Inflammatory macrophage treated with lipopolysaccharide for 1 hour (primary cell): ENCODE measurements at places on chromosomes 7 and 10.
A peak's percentile ranks its signal among the peaks of the same experiment; 100 is the strongest.

DNA sequence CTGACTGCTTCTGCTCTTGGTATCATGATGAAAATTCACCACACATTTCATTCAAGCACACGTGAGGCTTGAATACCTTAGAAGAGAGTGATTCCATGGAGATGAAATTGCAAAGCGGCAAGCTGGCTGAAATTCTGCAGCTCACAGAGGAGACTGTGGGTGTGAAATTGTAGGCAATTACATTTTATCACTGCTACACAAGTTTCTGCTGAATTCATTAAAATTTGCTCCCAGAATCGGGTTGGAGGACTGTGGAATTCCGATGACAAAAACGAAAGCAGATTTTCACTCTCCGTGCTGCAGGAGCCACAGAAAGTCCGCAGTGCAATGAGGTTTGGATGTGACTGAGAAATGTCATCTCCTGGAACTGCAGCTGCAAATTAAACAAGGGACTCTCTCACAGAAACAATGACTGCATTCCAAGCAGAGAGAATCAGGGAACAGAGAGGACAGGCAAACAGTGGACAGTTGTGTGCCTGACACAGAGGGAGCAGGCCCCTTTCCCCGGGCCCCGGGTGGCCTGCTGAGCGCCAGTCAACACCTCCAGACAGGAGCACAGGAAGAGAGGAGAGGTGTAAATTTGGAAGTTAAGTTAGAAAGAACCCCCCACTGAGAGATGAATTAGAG is 109.1 kb downstream of the C10orf90 start:
- no peak for DNase-seq

GRCh38 chr10:31914370-31914769 is 14.3 kb downstream of the ARHGAP12 start:
- DNase-seq = no peak

- DNase-seq = peak; percentile 54
Measured at GRCh38 chr10:122142641-122143237, 128.4 kb upstream of the BTBD16 start.

DNA sequence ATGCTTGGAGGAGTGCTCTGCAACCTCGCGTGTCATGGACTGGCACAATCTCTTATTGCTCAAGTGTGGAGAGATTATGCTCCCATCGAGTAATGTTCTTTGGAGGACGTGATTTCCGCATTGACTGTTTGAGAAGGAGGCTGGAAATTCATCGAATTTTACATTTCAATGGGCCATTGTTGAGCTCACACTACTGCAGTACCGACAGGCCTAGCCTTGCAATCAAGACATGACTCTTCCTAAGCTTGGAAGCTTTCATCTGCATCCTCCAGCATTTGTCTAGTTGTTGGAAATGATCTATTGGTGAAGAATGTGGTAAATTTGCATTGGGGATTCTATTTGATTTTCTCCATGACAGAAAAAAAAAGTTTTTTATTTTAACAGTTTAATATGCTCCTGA is 156.8 kb downstream of the FZD1 start:
- no peak for DNase-seq

DNA sequence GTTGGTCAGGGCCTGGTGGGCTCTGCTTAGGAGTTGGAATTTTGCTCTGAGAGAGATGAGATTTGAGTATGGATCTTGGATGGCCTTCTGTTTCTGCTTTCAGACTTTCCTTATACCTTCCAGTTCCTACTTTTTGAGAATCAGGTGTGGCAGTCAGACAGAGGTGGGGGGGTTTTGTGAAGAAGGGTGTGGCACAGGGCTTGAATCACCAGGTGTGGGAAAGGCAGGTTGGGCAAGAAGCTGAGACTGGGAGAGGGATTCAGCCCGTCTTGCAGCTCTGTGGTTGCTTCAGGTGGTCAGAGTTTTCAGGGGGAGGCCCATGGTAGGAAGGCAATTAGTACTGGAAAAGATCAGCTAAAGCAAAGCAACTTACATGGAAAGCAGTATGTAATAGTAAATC is 340.2 kb downstream of the LRMDA start:
- DNase-seq = no peak

- DNase-seq = no peak
Measured at GRCh38 chr7:47195641-47196040, 386.3 kb downstream of the TNS3 start.

- DNase-seq = no peak
Measured at GRCh38 chr10:11359869-11360268, 251.6 kb downstream of the USP6NL start.

- DNase-seq = no peak
Measured at GRCh38 chr7:85090143-85090542, 96.7 kb downstream of the SEMA3D start.

- DNase-seq = no peak
Measured at GRCh38 chr7:47000561-47000960, 581.4 kb downstream of the TNS3 start.

DNA sequence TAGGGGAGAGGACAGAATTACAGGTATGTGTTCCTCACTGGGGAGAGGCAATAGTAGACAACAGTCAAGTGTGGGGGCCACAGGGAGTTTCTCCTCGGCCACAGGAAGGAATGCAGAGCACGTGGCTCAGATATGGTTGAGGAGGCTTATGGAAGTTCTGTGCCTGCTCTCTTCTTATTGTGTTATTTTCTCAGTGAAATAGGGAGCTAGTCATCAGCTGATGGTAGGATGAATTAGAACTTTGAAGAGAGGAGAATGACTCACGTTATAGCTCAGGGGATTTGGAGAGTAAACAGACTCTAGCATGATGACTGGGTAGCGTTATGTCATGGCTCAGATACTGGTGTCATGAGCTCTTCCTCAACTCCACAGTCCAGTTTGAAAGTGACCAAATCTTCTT is 308.3 kb upstream of the IGFBP3 start:
- no peak for DNase-seq

- DNase-seq = no peak
Measured at GRCh38 chr7:150695654-150696053, 10.1 kb downstream of the GIMAP2 start.

- DNase-seq = no peak
Measured at GRCh38 chr10:80278480-80278879, 11.0 kb downstream of the MAT1A start.

DNA sequence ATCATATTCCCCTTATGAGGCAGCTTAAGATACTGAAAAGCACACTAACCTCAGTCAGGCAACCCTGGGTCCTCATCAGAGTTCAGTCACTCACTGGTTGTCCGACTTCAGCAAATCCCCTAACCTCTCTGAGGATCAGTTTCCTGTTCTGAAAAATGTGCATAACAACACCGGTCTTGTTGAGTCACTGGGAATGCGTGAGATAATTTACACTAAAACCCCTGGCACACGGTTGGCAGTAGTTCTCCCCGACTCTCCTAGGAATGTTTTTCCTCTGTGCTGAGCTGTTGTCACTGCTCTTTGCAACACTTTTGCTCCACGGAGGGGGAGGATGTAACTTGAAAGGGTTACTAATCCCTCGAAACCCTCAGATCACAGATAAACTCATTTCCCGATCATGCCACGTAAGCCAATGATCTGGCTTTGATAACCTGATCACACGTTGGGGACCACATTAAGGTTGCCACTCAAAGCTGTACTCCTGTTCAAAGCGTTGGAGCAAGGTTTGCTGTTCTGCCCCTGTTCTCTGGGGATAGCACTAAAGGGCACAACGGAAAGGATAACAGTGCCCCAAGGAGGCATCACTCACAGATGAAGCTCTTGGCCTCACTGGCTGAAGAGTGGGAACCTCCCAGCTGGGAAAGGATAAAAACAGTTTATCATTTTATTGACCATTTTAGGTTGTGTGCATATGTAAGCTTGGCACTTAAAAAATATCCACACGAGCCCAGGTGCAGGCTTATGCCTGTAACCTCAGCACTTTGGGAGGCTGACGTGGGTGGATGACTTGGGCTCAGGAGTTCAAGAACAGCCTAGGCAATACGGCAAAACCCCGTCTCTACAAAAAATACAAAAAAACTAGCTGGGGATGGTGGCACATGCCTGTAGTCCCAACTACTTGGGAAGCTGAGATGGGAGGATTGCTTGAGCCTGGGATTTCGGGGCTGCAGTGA is 5.0 kb upstream of the RBM17 start:
- no peak for DNase-seq

GRCh38 chr10:102313221-102313896 is 68.0 kb downstream of the GBF1 start:
- no peak for DNase-seq

DNA sequence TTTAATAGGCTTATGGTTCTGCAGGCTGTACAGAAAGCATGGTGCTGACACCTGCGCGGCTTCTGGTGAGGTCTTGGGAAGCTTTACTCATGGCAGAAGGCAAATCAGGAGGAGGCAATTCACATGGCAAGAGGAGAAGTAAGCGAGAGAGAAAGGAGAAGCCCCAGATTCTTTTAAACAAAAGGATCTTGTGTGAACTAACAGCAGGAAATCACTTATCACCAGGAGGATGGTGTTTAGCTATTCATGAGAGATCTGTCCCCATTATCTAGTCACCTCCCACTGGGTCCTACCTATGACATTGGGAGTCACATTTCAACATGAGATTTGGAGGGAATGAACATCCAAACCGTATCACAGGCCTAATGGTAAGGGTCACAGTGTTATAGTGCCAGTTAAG is 678.0 kb upstream of the KCND2 start:
- DNase-seq = no peak

DNA sequence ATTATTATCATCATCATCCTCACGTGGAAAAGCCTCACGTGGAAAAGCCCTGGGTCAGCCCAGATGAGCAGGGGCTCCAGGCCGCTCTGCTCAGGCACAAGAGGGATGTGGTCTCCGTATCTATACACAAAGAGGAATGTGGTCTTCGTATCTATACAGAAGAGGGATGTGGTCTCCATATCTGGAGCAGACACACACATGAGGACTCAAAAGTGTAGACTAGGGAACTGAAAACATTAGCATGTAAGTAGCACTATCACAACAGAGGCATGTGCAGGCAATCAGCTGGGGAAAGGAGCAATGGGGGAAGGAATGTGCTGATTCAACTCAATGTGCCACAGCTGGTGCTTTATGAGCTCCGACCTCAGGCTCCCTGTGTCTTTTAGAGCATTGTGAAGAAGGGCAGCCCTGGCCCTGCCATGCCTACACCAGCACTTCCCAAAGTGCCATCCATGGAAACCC is 86.5 kb downstream of the PLXNA4 start:
- DNase-seq = no peak

- DNase-seq = no peak
Measured at GRCh38 chr7:78260826-78261225, 462.3 kb downstream of the PHTF2 start.

DNA sequence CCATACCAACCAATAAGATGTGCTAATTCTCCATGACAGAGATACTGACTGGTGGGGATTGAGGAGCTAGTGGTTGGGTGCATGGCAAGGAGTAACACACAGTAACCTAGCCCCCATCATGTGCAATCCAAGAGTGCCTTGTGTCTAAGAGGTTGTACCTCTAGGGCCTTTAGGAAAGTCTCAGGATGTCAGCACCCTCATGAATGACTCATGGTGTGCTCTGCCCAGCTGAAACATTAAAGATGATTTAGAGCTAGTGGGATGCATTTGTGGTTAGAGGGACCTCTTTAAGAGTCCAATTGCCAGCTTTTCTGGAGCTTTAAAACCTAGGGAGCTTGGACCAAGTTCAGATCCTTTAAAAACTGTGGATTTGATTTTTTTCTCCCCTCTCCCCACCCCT is 181.1 kb downstream of the HERPUD2 start:
- DNase-seq = no peak

DNA sequence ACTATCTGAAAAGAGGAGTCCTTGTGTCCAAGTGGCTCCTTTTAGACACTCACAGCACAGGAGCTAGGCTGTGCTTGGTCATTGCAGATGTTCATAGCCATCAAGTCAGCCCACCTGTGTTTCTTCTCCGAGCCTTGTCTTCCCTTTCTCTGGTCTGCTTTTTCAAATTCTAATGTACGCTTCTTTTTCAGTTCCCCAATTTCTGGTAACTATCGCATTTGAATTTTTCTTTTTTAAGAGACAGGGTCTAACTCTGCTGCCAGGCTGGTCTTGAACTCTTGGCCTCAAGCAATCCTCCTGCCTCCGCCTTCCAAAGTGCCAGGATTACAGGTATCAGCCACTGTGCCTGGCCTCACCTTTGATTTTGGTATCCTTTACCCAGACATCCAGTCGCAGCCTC is 18.9 kb downstream of the APBB1IP start:
- no peak for DNase-seq

DNA sequence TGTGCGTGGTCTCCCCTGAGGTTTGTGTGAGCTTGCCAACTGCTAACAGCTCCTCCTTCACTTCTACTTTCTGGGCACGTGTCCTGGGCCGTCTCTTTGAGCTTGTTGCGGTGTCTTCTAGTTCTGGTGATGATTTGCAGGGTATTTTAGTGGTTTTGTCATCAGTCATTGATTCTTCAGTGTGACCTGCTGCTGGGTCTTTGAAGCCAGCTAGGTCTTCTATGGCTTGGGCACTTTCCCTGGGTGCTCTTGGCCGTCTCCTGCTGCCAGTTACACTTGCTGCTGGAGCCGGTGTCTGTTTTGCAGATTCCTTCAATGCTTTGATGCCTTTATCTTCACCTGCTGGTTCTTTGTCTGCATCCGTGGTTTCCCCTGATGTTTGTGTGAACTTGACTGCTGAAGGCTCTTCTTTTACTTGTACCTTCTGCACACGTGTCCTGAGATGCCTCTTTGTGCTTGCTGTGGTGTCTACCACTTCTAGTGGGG is 23.0 kb downstream of the MKI67 start:
- DNase-seq = no peak

- peak; percentile 3 for DNase-seq
Measured at GRCh38 chr10:30270247-30270646, 78.8 kb downstream of the MTPAP start.

- DNase-seq = no peak
Measured at GRCh38 chr10:8040651-8041050, 13.8 kb upstream of the GATA3 start.

- DNase-seq = no peak
Measured at GRCh38 chr7:115799430-115799829, 231.1 kb downstream of the TFEC start.

DNA sequence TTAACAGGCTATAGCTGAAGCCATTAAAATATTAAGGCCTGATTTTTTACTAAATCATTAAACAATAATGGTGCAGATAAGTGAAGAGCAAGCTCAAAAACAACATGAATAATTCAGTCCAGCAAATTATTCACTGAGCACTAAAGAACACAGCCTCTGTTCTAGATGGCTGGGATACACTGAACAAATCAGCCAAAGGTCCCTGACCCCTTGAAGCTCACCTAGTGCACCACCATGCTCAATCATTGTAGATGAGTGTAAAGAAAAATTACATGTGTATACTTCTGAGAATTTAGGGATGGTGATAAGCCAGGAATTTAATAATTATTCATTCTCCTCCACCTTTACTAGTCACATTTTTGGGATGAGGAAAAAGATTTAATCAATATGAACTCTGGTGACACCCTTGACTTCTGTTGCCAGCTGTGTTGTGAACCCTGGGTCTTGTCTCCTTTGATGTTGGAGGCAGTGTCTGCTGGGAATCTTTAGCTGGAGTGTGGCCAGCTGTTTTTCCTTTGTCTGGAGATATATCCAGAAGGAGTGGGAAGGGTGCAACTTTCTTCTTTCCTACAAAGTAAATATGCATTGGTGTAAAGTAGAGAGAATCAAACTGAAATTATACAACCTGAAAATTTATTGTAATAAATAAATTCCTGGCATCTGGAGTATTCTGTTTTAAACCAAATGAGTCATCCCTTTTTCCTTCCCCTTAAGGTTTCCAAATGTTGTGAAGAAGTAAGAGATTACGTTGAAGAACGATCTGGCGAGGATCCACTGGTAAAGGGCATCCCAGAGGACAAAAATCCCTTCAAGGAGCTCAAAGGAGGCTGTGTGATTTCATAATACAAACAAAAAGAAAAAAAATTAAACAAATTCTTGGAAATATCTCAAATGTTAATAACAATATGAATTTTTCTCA is 4.0 kb downstream of the GNGT1 start:
- no peak for DNase-seq

- no peak for DNase-seq
Measured at GRCh38 chr10:96684826-96685225, 35.5 kb downstream of the PIK3AP1 start.
